Right renal cortex interstitium (tissue), 3 donors: ENCODE measurements at places on chromosomes 1 and 21. TPM values are rescaled to one million over a fixed set of nuclear protein-coding genes. Genes with fewer than 3 reads are reported as not detected.

GRCh38 chr1:162562470-162562828 lies 927 bp downstream of the UAP1 start:
- DNase-seq: no peak

GRCh38 chr1:227429447-227430359 lies 111.4 kb upstream of the CDC42BPA start:
- no peak for DNase-seq

The AMY1C gene
- not detected for polyA plus RNA-seq

GRCh38 chr21:45726438-45726837 lies 82.9 kb downstream of the PCBP3 start:
- no peak for DNase-seq

DNA sequence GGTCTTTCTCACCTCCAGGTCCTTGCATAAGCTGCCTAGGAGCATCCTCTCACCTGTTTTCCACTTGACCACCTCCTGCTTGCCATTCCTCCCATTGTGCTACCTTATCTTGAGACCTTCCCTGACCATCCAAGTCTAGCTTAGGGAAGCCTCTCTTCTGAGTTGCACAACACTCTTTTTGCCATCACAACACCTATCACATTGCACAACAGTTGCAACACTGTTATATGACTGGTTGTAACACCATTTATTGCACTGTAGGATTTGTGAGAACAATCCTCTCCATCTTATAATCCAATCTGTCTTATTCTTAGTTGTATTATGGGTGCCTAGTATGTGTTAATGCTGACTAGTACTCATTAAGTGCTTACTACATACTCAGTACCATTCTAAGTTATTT lies 488.7 kb downstream of the OMA1 start:
- DNase-seq: no peak

DNA sequence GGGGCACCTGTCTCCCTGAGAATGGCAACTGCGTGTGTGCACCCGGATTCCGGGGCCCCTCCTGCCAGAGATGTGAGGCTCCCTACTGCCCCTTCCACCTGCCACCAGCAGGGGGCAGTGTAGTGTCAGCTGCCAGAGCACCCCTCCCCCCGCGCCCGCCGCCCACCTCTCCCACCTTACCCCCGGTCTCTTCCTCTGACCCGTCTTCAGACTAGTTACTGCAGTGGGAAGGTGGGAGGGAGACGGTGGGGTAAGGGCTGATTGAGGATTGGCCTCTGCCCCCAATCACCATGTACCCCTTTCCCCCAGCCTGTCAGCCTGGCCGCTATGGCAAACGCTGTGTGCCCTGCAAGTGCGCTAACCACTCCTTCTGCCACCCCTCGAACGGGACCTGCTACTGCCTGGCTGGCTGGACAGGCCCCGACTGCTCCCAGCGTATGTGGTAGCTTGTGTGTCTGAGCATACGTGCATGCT lies 10.1 kb upstream of the LRRC71 start:
- DNase-seq: no peak

The SLC44A3 gene
- polyA plus RNA-seq: 88.6 TPM

GRCh38 chr1:218917656-218918055 lies 256.0 kb upstream of the LYPLAL1 start:
- no peak for DNase-seq

- no peak for DNase-seq
Measured at GRCh38 chr21:42835211-42835610, 44.1 kb downstream of the WDR4 start.

DNA sequence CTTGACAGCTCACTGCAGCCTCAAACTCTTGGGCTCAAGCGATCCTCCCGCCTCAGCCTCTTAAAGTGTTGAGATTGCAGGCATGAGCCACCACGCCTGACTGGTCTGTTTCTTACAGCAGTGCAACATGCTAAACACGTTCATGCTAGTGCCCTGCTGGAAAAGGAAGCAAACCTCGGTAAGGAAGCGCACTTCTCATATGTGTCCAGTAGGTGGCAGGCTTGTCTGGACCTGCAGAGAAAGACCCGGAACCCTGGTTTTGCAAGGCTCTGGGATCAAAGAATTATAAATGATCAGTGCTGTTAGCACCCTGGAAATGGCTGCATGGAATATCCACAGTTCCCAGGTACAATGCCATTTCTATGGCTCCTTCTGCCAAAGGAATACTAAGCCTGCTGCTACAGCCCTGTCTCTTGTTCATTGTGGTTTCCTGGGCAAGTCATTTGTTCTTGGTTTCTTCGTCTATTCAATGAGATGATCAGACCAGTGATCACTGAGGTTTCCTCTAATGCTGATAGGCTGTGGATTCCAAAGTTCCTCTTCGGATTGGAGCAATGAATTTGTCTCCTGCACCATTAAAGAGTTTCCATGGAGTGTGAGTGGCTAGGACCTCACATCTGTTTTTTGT lies 15.9 kb downstream of the RNU5D-1 start:
- DNase-seq: peak; percentile 65

GRCh38 chr1:87452648-87453047 lies 124.0 kb downstream of the LMO4 start:
- DNase-seq: no peak

- DNase-seq: no peak
Measured at GRCh38 chr1:11790101-11790879, 15.5 kb downstream of the MTHFR start.

The S100A14 gene
- polyA plus RNA-seq: 21.1 TPM

DNA sequence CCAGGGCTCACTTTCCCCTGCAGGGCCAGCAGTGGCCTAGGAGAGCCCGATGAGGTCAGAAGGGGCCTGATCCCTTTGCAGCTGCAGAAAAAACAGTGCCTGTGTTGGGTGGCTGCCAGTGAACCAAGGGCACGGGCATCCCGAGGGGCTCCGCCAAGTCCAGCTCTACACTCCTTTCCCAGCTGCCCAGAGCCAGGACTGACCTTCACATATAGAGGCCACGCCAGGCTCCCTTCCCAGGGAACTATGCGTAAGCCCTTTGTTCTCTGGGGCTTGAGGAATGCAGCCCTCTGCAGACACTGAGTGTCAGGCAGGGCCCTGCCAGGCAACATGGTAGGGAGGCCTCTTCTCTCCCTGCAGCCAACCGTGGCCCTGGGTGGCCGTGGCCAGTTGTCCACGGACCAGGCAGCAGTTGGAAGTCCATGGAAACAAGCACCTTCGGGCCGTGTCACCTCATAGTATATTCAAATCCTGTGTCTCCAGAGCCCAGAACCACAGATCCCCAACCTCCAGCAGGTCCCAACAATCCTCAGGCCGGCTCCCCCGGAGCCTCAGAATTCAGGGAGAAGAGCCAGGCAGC lies 194.0 kb downstream of the NPHP4 start:
- no peak for DNase-seq

DNA sequence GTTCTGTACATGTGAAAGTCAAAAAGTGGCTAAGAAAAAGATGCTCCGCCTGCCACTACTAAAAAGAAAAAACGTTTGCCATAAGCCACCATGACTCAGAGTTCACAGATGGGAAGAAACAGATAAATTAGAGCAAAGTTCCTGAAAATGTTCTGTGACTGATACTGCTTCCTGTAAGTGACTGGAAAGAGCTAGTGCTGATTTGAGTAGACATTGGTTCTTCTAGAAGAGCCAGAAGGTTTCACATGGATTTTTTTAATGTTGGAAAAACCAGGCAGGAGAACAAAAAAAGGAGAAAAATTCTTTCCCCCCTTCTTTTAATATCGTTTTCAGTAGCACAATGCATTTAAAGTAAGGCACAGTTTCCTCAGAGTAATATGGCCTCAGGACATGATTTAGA lies 221.4 kb downstream of the HLX start:
- no peak for DNase-seq

- DNase-seq: peak; percentile 33
Measured at GRCh38 chr1:174769961-174770549, 229.7 kb upstream of the CACYBP start.

- no peak for DNase-seq
Measured at GRCh38 chr1:6314503-6314902, 53.6 kb upstream of the GPR153 start.

DNA sequence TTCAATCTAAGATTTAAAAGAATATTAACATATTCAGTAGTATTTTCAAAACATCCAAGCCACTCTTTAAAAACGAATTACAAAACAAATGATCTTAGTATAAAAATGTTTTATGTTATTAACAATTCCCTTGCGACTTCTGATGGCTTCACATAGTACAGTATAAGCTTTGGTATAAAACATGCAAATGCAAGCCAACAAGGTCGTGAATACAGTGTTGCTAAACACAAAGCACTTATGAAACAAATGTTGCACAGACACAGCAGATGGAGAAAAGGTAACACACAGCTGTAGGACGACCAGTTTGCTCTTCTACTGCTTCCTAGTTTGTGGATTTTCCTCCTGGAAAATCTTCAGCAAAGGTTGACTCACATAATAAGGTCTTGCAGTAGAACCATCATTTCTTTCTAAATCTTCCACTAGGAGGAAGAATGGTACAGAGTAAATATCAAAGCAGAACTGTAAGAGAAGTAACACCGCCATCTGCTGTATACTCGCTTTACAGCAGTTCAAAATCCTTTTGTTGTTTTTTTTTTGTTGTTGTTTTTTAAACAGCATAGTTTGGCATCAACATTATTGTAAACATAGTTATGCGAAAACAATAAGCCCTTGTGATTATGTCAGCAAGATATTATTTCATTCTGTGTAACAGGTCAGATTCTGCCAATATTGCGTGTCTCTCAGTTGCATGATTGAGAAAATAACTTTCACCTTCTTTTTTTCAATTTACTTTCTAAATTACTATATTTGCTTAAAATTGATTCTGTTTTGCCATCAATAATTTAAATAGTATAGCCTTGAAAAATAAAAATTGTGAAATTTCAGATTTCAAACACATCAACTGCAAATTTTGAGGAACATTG lies 69.5 kb downstream of the LHX8 start:
- DNase-seq: peak; percentile 15

DNA sequence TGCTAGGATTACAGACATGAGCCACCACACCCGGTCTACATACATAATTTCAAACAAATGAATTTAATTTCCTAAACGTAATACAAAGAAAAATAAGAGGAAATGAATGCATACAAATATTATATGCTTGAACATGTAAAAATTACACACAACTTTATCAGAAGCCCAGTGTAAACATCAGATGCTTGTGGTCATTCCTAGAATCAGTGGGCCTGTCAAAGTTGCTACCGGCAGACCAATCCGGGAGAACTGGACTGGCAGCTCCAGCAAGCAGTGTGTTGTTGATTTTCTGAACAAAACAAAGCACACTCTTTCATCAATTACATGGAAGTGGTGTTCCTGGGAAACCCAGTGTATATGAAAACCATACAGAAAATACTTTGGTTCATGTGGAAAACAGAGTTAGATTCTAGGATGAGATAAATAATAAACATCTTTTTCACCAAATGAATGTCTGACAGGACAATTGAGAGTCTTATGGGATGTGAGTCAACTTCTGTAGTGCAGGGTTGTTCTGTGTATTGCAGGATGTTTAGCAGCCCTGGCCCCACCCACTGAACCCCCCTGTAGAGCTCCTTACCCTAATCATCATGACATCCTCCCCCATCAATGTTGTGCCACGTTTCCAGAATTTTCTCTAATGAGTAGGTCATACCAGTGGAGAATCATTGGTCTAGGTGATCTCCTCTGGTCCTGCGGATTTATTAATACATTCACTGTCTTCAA lies 33.8 kb downstream of the MFSD2A start:
- no peak for DNase-seq

DNA sequence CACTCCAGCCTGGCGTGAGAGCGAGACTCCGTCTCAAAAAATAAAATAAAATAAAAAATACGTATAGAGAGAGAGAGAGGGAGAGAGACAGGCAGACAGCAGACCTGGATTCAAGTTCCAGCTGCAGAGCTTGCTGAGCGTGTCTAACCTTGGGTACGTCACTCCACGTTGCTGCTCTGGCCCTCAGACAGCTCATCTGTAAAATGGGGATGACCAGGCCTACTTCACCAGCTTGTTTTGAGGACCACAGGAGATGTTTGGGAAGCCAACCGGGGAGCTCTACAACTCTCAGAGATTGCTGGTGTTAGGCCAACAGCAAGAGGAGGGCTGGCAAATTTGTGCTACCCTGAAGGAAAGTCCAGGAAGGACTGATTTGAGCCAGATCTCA lies 499 bp upstream of the TRAF5 start:
- DNase-seq: no peak

GRCh38 chr1:212537610-212538009 lies 71.0 kb upstream of the ATF3 start:
- DNase-seq: no peak

The NR1I3 gene
- 4.7 TPM for polyA plus RNA-seq

DNA sequence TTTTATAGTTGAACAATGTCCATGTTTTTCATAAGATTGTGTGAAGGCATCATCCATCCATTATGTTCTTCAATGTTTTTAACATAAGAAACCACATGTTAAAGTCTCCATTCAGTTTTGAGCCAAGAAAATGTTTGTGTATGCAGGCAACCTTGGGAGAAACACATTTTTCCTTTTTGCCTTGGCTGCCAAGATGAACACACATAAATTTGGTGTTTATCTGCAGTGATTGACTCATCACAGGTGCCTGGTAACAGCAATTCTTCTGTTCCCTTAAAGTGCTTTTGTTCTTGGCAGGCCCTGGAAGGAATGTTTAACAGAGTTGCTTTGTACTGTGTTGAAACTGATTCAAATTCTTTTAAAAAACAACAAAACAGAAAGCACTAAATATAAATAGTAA lies 709.9 kb upstream of the ADGRL4 start:
- DNase-seq: no peak
